Fibroblast of upper back skin (primary cell): ENCODE measurements at places on chromosomes 2 and 18.

GRCh38 chr2:151052850-151053660 is 208.6 kb downstream of the RBM43 start:
- DNase-seq = peak; percentile 23

DNA sequence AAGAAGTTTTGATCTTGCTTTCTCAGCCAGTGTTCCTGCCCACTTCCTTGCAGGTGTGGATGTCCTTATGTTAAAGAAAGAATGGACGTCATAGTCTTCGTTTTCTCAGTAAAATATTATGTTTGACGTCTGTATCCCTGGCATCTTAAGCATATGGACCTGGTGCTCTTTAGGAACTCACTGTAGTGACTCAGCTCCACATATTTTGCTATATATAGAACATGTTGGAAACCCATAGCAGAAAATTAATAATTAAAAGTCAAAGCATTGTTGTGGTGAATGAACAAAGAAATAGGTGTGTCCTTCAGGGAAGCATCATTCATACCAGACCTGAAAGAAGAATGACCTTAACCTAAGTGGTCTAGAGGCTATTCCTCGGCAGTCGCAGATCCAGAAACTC is 196.1 kb downstream of the MCFD2 start:
- peak; percentile 86 for DNase-seq

DNA sequence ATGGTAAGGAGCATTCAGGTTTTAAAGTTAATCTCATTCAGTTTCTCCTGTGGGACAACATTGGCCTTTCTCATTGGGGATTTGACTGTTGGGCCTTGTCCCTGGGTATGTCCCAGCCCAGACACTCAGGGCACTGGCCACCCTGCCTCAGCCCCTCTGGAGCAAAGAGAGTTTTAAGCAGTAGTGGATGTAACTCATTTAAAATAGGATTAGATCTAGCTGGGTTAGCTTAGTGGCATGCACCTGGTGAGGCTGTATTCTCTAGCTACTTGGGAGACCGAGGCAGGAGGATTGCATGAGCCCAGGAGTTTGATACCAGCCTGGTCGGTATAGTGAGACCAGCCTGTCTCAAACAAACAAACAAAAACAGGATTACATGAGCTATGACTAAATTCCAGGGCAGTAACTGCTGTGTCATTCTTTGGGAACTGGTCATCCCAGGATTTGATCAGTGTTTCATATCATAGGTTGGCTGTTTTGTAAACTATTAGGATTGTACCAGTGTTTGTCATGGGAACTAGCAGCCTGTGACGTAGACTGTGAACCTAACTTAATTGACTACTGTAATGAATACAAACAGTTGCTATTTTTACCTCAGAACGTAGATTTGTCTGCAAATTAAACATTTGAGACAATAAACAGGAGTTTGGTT is 12.5 kb downstream of the INPP4A start:
- peak; percentile 30 for DNase-seq

GRCh38 chr2:137981112-137981656 is 16.9 kb downstream of the HNMT start:
- no peak for DNase-seq

GRCh38 chr2:183126635-183127034 is 2.4 kb downstream of the NUP35 start:
- no peak for DNase-seq

DNA sequence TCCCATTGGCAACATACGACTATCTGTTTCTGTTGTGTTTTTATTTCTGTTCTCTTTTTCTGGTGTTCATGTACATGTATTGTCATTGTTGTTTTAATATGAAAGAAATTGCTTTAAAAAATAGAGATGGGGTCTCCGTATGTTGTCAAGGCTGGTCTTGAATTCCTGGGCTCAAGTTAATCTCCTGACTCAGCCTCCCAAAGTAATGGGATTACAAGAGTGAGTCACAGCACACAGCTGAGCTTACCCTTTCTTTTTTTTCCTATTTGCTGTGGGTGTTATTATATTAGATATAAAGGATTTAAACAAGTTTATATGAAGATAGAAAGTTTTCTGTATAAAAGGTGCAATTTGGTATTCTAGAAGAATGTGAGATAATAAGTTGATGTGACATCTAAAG is 554.6 kb downstream of the DSC3 start:
- DNase-seq = peak; percentile 52

DNA sequence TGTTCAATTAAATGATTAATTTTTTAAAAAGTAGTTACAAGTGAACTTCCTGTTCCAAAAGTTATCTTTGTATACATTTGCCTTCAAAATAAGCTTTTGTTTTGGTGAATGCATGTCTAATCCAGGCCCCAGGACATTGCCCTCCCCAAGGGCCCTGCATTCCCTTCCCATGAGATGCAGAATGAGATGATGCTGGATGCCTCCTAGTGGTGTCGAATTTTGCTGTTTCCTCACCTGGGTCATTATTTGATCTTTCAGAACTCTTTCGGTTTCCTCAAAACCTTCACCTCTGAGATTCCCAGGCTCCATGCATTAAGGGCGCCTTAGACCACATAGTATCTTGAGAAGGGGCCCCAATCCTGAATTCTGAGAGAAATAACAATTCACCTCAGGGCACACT is 728.8 kb downstream of the CNTNAP5 start:
- DNase-seq = no peak

- DNase-seq = no peak
Measured at GRCh38 chr2:166675553-166675952, 181.5 kb upstream of the SCN7A start.

DNA sequence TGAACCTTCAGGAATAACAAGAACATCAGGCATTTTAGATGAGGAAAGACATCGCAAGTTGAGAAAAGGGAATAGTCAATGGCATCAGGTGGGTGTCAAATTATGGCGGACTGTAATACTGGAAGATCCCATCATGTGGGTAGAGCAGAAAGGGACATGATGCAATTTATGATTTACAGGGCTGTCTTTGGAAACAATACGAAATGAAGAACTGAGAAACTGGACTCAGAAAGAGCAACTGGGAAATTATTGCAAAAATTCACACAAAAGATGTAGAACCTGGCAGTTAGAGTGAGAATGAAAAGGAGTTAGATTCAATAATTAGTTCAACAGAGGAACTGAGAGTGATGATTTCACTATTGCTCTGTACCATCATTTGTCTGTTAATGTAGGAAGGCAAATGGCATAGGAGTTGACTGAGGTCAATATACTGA is 1635.0 kb upstream of the ACVR2A start:
- no peak for DNase-seq

- DNase-seq = no peak
Measured at GRCh38 chr2:157540102-157540501, 88.6 kb downstream of the ACVR1C start.

DNA sequence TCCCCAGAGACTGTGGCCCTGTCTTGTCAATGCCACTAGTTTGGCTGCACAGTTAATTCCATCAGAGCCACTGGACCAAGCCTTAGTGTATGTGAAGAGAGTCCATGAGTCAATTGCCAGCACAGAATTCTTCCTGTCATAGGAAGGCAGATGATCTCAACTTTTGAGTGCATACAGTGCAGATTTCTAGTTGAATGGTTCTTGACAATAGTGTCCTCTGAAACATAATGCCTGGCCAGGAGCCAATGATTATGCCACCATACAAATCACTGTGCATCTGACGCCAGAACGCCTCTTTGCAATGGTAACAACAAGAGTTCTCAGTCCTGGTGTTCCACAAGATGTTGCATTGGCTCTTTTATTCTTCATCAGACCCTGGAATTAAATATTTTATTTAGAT is 7.1 kb downstream of the NEUROD1 start:
- DNase-seq = no peak

- peak; percentile 21 for DNase-seq
Measured at GRCh38 chr2:182503886-182504285, 77.0 kb upstream of the PDE1A start.

DNA sequence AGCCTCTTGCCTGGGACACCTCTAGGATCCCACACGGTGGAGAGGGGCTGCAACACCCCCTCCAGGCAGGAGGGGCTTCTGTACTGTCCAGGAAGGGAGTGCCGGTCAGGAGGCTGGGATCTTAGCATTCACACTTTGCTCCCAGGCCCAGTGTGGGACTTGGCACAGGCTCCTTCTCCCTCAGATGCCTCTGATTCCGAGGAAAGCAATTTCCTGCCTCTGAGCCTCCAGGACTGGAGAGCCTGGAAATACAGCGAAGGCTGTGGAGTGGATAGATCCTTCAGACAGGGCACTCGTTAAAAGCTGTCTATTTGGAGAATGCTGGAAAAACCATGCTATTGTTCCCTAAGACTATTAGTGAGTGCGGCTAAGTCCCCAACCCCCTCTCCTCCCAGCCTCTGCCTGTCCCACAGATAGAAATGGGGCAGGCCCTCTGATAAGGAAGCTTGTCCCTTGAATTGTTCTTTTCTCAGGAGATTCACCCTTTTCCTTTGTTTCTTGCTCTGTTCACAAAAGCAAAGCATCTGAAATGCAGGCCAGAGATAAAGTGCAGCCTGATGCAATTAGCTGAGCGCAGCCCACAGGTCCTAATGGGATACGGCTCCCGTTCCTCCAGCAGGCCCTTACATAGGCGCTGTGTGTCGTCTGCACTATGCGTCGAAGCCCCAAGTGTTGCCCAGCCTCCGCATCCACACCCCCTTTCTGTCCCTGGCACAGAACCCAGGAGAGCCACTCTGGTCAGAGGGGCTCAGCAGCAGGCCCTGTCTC is 252.2 kb downstream of the KLHL29 start:
- DNase-seq = peak; percentile 89

- DNase-seq = no peak
Measured at GRCh38 chr2:195664528-195664927, 7.5 kb downstream of the SLC39A10 start.
